Mesenchymal stem cell (in vitro differentiated cells and primary cell): ENCODE measurements at places on chromosomes 7 and 10.

DNA sequence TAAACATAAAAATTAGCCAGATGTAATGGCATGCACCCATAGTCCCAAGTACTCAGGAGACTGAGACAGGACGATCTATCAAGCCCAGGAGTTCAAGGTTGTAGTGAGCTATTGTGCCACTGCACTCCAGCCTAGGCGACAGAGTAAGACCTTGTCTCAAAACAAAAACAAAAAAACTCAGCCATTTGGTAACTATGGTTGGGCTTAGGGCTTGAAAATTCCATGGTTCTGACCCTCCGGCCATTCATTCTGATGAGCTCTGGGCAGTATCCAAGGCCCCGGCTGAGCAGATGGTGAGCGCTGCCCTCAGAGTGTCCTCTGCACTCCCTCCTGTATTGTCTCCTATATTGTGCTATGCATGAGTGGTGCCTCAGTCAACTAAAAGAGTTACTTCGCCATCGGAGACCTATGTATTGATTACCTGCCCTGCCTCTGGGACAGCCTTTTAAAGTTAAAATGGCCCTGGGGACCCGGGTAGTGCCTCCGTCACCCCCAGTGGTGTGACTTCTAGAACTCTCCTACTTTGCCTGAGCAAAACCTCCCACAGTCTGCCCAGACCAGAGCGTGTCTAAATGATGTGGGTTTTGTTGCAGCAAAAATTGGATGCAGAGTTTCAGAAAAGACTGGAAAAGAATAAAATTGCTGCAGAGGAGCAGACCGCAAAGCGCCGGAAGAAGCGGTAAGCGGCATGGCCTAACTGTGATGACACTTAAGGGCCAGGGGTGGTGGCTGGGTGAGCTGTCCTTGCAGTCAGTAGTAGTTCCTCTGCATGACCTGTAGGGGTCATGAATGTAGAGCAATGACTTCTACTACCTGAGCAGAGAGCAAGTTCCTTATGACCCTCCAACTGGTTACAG is 8.1 kb downstream of the PRKRIP1 start:
- H3K27ac ChIP-seq, result no peak overlapping the region

GRCh38 chr7:71285571-71286145 is 153.7 kb downstream of the GALNT17 start:
- H3K4me1 ChIP-seq, result no peaks in the 10 kb centered on the region
- H3K27ac ChIP-seq, result no peak overlapping the region
- no peak overlapping the region for H3K4me3 ChIP-seq
- no peaks in the 10 kb centered on the region for H3K36me3 ChIP-seq
- H3K27me3 ChIP-seq, result no peaks in the 10 kb centered on the region

GRCh38 chr7:130266258-130266960 is at the start of gene CPA2:
CPA2 (plus strand) TSS chr7:130266863; CDS start chr7:130266882, 19 bp downstream.
- H3K27me3 ChIP-seq, result no peaks in the 10 kb centered on the region
- no peak within 1 kb of the TSS for H3K27ac ChIP-seq
- no peak within 1 kb of the TSS for H3K4me3 ChIP-seq
- no peaks in the 10 kb centered on the region for H3K4me1 ChIP-seq
- H3K36me3 ChIP-seq, result no peaks in the 10 kb centered on the region

DNA sequence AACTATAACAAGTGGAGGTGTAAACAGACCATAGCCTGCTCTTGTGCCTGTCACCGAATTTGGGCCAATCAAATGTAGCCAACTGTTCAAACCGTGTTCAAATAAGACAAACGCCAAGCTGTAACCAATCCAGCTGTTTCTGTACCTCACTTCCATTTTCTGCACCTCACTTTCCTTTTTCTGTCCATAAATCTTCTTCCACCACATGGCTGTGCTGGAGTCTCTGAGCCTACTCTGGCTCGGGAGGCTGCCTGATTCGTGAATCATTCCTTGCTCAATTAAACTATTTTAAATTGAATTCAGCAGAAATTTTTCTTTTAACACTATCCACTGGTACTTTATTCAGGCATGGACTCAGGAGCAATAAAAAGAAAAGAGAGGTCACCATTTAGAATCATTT is 29.9 kb upstream of the COL1A2 start:
- H3K4me3 ChIP-seq, result no peak overlapping the region
- H3K27me3 ChIP-seq, result no peaks in the 10 kb centered on the region
- no peaks in the 10 kb centered on the region for H3K36me3 ChIP-seq
- no peak for DNase-seq

DNA sequence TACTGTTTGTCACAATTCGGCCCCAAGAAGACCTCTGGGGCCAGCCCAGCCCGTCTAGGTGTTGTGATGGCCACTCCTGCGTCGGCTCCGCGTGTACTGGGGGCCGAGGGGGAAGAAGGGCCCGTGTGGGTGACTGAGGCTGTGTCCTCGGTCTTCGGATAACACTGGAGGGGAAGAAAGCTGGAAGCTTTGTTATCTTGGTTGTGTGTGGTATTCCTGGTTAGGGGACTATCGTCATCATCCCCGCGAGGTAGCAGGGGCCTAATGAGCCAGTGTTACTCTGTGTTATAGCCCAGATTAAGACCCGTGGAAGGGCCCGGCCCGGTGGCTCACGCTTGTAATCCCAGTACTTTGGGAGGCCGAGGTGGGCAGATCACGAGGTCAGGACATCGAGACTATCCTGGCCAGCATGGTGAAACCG is 854 bp downstream of the MTG1 start:
- DNase-seq, result no peak
- H3K27me3 ChIP-seq, result no peaks in the 10 kb centered on the region
- H3K4me1 ChIP-seq, result peaks cover 19% of the 10 kb centered on the region
- H3K4me3 ChIP-seq, result peak overlapping the region; percentile 99

- no peak overlapping the region for H3K4me3 ChIP-seq
- H3K27ac ChIP-seq, result no peak overlapping the region
- H3K36me3 ChIP-seq, result peaks cover 3% of the 10 kb centered on the region
- DNase-seq, result no peak
- no peaks in the 10 kb centered on the region for H3K27me3 ChIP-seq
- peaks cover 1% of the 10 kb centered on the region for H3K4me1 ChIP-seq
These were observed 2.9 kb downstream of the COA1 start for GRCh38 chr7:43726466-43726865.

DNA sequence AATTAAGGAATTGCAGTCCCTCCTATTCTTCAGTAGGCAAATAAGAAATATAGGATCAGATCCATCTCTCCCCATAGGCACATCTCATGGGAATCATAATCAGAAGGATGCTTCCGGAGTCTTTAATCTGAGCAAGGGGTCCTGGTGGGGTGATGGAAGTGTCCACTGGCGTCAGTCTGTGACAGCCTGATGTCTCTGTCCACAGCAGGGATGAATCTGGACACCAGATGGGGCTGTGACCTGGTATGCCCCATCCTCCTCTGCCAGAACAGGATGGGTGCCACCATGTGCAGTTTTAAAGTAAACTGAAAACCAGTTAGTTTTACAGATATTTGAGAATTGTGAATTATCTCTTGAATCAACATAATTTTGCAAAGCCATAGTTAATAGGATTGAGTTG is 148.7 kb downstream of the C1GALT1 start:
- no peaks in the 10 kb centered on the region for H3K36me3 ChIP-seq
- H3K27ac ChIP-seq, result no peak overlapping the region
- peaks cover 75% of the 10 kb centered on the region for H3K27me3 ChIP-seq
- no peaks in the 10 kb centered on the region for H3K4me1 ChIP-seq

- H3K36me3 ChIP-seq, result peaks cover 98% of the 10 kb centered on the region
- peaks cover 1% of the 10 kb centered on the region for H3K4me1 ChIP-seq
- no peak for DNase-seq
These were observed 34.0 kb downstream of the DLD start for GRCh38 chr7:107924841-107925504.

- H3K27me3 ChIP-seq, result no peaks in the 10 kb centered on the region
- H3K27ac ChIP-seq, result no peak overlapping the region
- DNase-seq, result no peak
- H3K4me3 ChIP-seq, result no peak overlapping the region
- peaks cover 2% of the 10 kb centered on the region for H3K4me1 ChIP-seq
These were observed 827.6 kb upstream of the AUTS2 start for GRCh38 chr7:68770649-68771048.

DNA sequence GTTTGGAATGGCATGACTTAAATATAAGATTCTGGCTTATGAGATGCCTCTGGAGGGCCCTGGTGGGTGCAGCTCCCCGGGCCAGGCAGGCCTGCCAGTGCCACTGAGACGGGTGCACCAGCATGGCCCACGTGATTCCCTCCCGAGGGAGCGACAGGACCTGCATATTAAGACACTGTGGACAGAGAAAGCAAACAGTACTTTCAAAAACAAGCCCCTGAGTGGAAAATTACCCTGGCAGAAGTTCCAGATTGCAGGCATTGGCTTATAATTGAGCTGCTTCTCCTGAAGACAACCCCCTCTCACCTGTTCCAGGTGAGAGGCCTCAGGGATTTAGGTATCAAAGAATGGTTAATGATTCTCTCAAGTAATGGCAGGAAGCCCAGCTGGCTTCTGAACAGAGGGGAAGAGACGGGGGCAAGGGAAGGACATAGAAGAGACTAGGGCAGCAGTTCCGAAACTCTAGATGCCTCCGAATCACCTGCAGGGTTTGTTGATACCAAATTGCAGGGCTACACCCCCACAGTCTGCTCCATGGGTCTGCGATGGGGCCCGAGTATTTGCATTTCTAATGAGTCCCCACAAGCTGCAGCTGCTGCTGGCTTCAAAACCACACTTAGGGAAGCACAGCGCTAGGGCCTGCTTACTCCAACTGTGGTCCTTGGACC is 66.0 kb upstream of the DOCK1 start:
- H3K4me1 ChIP-seq, result no peaks in the 10 kb centered on the region
- H3K4me3 ChIP-seq, result no peak overlapping the region
- H3K27me3 ChIP-seq, result peaks cover 47% of the 10 kb centered on the region
- H3K36me3 ChIP-seq, result no peaks in the 10 kb centered on the region
- DNase-seq, result no peak

DNA sequence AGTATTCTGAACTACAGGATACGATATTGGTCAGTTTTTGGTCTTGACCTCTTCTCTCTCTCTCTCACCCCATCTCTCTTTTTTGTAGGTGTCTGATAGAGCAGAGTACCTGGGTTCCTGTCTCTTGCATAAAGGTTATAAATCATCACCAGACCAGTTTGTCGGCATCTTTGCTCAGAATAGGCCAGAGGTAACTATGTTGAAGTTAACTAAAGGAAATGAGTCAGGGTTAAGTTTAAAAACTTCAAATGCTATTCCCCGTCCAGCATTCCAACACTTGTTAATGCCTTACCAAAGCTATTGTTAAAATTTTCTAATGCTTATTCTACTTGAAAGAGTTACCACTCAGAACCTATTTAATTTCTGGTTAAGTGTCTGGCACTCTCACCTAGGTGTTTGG is 30.7 kb downstream of the ACSL5 start:
- H3K27me3 ChIP-seq, result no peaks in the 10 kb centered on the region
- no peak for DNase-seq
- no peak overlapping the region for H3K4me3 ChIP-seq
- H3K27ac ChIP-seq, result peak overlapping the region; percentile 6

- no peaks in the 10 kb centered on the region for H3K36me3 ChIP-seq
- no peak overlapping the region for H3K27ac ChIP-seq
- no peak overlapping the region for H3K4me3 ChIP-seq
These were observed 150.5 kb upstream of the GPR26 start for GRCh38 chr10:123515661-123516060.

DNA sequence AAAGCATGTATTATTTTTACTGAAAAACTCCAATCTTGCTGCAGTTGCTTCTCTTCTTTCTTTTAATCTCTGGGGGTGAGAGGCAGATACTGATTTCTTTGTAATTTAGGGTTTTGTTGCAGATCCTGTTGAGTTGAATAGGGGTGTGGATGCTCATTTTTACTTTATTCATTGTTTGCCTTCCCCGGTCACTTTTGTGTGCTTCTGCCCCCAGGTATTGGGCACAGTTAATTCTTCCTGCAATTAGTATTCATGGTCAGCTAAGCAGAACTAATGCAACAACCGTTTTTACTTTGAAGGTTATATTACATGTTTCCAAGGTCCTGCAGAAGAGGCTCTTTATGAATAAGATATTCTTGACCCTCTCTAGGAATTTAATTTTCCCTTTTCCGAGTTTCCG is 96.4 kb downstream of the BUB3 start:
- DNase-seq, result no peak
- no peaks in the 10 kb centered on the region for H3K27me3 ChIP-seq
- no peak overlapping the region for H3K4me3 ChIP-seq
- H3K4me1 ChIP-seq, result no peaks in the 10 kb centered on the region
- no peak overlapping the region for H3K27ac ChIP-seq

- no peak overlapping the region for H3K27ac ChIP-seq
- DNase-seq, result no peak
- H3K4me1 ChIP-seq, result peaks cover 1% of the 10 kb centered on the region
- no peaks in the 10 kb centered on the region for H3K36me3 ChIP-seq
- no peaks in the 10 kb centered on the region for H3K27me3 ChIP-seq
- no peak overlapping the region for H3K4me3 ChIP-seq
These were observed 111.3 kb upstream of the IGFBP3 start for GRCh38 chr7:46032353-46032752.

- H3K4me1 ChIP-seq, result no peaks in the 10 kb centered on the region
- H3K36me3 ChIP-seq, result no peaks in the 10 kb centered on the region
These were observed 120.8 kb upstream of the HPS1 start for GRCh38 chr10:98567391-98568133.

- H3K4me3 ChIP-seq, result peak within 1 kb of the TSS; percentile 87
- H3K36me3 ChIP-seq, result no peaks in the 10 kb centered on the region
- H3K27ac ChIP-seq, result no peak within 1 kb of the TSS
- peak; percentile 81 for DNase-seq
- peaks cover 1% of the 10 kb centered on the region for H3K4me1 ChIP-seq
These were observed at the start of gene VPS41 for GRCh38 chr7:38908759-38909335. VPS41 (minus strand) TSS chr7:38909191; CDS start chr7:38909174, 17 bp downstream.

GRCh38 chr10:28669227-28670173 is 7.8 kb upstream of the BAMBI start:
- peaks cover 5% of the 10 kb centered on the region for H3K4me1 ChIP-seq
- peaks cover 68% of the 10 kb centered on the region for H3K27me3 ChIP-seq
- no peaks in the 10 kb centered on the region for H3K36me3 ChIP-seq
- DNase-seq, result no peak

DNA sequence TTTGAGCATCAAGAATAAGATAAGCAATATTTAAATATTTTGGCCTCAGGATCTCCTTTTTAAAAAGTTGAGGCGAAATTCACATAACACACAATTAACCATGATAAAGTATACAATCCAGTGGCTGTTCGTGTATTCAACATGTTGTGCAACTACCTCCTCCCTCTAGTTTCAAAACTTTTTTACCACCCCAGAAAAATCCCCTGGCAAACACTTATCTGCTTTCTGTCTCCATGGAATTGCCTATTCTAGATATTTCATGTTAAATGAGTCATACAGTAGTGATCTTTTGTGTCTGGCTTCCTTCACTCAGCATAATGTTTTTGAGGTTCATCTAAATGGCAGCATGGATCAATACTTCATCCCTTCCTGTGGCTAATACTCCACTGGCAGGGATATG is 31.8 kb upstream of the IL15RA start:
- no peaks in the 10 kb centered on the region for H3K27me3 ChIP-seq
- peak overlapping the region; percentile 71 for H3K4me3 ChIP-seq
- DNase-seq, result peak; percentile 36
- no peaks in the 10 kb centered on the region for H3K4me1 ChIP-seq

- no peaks in the 10 kb centered on the region for H3K36me3 ChIP-seq
- no peaks in the 10 kb centered on the region for H3K27me3 ChIP-seq
- H3K4me1 ChIP-seq, result no peaks in the 10 kb centered on the region
These were observed 864.8 kb upstream of the AUTS2 start for GRCh38 chr7:68733219-68734153.
